Activated naive CD4-positive, alpha-beta T cell treated with anti-CD3 and anti-CD28 coated beads, Interleukin-2, amount 10 ng/mL, durations not matched to agents 5 hours and 36 hours (primary cell): ENCODE measurements at places on chromosomes 13 and 19. TPM values are rescaled to one million over a fixed set of nuclear protein-coding genes. Genes with fewer than 3 reads are reported as not detected.

MTRF1 gene
- total RNA-seq, result 22.3 TPM

ZNF709 gene
- total RNA-seq, result 3.2 TPM

RXFP2 gene
- total RNA-seq, result not detected

S1PR5 gene
- 0.26 TPM for total RNA-seq

CGB3 gene
- not detected for total RNA-seq

CASP14 gene
- not detected for total RNA-seq
